ENCODE measurements at places on chromosomes 6 and 20.

- DNase-seq = no peak
These were observed 23.5 kb upstream of the SIM1 start for GRCh38 chr6:100488244-100488643.

DNA sequence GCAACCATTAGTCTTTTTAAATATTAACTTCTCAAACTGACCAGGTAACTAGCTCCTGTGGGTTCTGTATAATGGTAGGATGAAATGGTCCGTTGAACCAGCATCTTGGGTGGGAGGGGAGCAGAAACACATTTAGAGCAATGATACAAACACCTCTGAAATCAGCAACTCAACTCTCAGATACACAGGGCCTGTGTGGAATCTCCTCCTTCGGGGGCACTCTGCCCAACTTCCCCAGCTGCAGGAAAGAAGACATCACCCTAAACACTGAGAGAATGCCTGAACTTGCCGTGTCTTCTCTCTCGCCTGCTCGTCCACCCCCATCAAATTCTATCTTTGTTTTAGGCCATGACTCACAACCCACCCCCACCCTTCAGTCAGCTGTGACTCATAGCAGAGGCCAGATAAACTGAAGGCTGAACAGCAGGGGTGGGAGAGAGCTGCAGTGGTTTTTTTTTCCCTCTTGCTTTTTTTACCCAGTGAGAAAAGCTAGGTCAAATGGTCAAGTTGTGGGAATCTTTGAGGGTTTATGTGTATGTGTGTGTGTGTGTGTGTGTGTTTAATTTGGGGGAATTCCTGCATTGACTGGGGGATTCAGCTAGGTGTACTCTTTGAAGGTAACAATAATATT is 593.4 kb upstream of the JAG1 start:
- no peak for DNase-seq

- DNase-seq = no peak
These were observed 60.8 kb upstream of the DDR1 start for GRCh38 chr6:30823534-30823865.

DNA sequence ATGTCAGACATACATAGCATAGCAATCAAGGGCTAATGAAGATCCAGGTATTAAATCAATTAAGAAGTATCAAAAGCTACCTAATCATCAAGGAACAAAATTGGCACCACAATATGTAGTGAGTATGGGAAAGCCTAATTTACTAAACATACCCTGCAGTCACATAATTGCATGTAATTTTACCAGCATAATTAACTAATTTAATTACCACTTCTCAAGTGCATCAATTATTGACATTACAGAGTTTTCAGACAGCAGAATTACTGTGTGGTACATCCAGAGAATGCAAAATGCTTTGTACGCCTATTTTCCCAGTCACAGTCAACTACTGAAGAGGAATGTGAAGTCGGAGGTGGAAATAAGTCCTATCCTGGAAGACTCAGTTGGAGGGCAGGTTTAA is 279.0 kb upstream of the ID4 start:
- no peak for DNase-seq

DNA sequence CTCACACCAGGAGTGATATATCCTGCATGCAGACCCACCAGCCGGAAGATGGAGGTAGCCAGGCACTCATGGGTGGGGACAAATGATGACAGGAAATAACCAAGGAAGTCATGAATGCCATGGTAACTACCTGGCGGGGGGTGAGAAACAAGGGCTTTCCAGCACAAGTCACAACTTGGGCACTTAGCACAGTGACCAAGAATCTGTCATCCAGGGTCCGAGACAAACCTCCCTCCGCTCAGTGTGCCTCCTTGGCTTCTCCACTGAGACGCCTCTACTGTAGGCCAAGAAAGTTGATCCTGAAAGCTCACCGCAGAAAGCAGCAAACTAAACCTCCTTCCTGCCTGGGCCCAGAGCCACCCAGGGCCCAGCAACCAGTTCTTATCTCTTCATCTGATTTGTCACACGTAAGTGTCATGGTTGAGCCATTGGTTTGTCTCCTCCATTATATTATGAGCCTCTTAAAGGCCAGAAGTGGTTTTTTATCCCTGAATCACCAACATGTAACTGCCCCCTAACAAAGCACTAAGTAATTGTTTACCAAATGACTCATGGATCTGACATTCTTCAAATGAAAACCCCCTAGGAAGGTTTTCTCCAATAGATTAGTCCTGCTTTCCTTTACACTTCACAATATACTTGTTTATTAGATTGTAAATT is 84.3 kb upstream of the TAB2 start:
- DNase-seq = peak; percentile 21

DNA sequence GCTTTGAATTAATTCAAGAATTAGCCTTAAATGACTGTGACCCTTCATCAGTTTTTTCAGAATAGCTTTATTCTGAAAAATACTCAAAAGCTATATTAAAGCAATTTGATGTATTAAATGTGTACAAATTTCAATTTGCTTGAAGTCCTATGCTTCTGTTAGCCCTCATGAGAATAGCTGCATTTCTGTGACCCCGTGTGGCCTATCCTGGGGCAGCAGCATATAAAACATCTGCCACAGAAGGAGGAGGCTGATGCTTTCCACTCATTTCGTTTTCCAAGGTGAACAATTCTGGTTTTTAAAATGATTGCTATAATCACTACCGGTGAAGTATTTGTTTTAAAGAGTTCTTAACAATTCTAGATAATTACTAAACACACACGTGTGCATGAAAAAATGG is 360.3 kb downstream of the BTBD9 start:
- no peak for DNase-seq

GRCh38 chr6:37882724-37883413 is 63.3 kb downstream of the ZFAND3 start:
- DNase-seq = no peak

GRCh38 chr20:17898548-17898994 is 70.0 kb downstream of the SNX5 start:
- DNase-seq = peak; percentile 27

DNA sequence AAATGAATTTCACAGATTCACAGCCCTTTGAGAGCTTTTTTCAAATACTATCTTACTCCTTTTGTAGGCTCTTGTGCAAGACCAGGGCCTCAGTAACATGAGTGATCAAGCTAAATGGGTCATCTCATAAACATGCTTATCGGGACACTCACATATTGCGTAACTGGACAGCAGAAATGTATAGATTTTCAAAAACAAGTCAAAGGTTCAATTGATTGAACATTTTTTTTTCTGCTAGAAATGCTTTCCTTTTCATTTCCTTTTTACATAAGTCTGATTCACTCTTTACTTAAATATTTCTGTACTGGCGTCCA is 8.7 kb upstream of the SALL4 start:
- no peak for DNase-seq

DNA sequence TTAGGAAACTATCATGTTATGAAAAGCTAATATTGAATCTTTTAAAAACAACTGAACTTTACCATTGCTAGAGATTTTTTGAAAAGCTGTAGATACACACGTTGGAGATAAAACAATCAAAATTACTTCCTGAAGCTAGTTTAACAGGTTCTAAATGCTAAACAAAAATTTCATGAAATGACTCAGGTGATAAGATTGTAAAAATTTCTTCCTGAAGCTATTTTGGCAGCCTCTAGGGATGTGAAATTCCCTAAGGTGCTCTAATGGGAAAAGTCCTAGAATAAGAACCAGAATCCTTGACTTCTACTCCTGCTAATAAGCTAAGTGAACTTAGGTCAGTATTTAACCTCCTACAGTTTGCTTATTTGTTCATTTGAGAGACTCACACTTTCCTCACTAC is 8.5 kb downstream of the GCM2 start:
- DNase-seq = no peak

- DNase-seq = no peak
These were observed 255.0 kb downstream of the DLL1 start for GRCh38 chr6:170035901-170036304.

GRCh38 chr6:165566088-165566828 is 96.8 kb downstream of the PDE10A start:
- no peak for DNase-seq

DNA sequence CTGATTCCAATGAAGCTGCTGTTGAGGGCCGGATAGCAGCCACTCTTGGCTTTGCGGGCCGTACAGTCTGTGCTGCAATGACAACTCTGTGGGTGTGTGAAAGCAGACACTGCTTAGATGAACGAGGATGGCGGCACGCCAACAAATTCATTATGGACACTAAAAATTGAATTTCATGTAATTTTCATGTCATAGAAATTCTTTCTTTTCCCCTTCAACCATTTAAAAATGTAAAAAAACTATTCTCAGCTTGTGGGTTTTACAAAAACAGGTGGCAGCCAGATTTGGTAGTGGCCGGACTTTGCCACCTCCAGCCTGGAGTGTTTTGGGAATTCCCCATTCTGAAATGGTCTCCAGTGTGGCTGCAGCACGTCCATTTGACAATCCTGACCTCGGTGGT is 26.0 kb downstream of the MAS1 start:
- DNase-seq = no peak

GRCh38 chr6:111823012-111823411 is 50.2 kb downstream of the FYN start:
- no peak for DNase-seq

DNA sequence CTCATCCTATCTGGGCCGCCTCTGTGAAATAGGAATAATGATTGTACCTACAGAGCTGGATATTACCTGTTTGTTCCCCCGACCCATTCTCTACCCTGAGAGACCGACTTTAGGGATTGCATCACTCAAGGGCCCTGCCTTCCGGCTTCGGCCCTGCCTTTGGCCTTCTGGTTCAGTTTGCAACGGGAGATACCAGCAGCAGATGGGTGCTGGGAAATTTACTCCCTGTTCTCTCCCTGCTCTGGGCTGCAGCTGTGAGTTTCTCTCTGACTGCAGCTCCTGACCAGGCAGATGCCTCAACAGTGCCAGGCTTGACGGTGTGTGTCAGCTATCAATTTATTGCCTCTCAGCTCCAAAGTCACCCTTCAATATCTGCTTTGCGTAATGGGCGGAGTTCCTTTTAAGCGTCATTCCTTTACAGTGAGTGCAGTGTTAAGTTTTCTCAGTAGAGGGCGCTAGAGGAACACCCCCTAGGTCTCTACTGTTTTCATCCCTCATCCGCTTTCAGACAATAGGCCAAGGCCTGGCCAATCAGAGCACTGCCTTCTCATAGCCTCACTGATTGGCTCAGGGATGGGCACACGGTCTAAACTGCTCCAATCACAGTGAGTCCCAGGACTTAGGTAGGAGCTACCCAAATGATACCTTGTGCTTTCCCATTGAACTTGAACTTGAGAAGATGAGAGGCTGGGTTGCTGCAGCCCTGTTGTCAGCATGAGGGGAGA is 30.0 kb downstream of the KCNG1 start:
- DNase-seq = no peak

DNA sequence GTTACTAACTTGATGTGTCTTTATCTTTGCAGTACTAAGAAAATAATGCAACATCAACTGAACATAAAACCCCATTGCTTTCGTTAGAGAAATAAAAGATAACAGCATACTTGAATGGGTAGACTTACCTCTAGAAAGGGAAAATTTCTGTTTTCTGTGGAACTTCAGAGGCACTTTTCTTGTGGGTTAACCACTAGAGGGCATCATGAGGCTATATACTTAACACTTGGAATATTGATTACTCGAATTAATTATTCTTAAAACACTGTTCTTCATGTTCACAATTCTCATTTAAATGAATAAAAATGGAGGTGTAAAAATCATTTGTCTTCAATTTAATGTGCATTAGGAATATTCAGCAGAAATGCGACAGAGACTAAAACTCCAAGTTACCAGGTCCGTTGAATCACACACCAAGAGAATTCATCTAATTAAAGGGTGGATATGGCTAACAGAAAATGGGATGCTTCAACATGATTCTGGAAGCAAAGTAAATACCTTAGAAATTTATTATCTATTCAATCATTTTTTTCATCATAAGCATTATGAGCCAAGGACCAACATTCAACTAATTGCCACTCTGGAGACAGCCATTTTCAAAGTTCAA is 330.8 kb upstream of the PREP start:
- DNase-seq = no peak

DNA sequence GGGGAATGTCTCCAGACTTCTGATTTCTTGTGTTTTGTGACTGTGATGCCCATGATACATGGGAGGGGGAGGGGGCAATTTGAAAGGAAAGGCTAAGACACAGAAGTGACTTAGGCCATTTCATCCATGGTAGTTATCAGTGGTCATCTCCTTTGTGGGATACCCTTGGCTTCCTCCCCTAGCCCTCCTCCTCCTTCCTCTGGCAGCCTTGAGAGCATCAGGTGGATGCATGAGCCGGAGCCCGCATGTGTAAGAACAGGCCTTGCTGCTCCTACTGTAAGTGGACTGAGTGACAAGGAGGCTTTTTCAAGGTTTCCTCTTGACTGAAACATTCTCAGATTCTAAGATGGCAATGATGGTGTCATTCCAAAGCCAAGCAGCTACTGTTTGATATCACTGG is 874 bp downstream of the CD83 start:
- no peak for DNase-seq

GRCh38 chr6:89693207-89693606 is 54.7 kb upstream of the LYRM2 start:
- DNase-seq = no peak

DNA sequence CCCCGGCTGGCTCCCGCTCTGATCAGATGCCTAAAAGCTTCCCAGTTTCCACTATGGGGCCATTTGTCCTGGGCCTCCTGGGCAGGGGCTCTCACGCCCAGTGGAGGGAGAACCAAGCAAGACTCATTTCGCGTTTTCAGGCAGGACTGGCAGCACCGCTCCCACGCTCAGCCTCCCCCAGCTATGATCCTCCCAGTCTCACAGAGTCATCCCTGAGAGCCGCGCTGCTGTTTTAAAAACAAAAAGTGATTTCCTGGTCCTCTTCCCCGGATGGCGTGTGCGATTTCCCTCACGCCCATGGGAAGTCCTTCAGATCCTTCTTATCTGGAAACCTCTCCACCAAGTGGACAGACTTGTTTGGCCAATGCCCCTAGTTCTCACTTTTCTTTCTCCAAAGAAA is at the start of gene ADGRF5:
Gene ADGRF5, minus strand, starts transcription at position 208 of the 400 bp plus-strand sequence. CDS start 15,176 bp downstream, outside the sequence.
- DNase-seq = no peak
